ENCODE measurements at places on chromosomes 3 and 15.

- peak; percentile 15 for DNase-seq
Measured at GRCh38 chr3:139522421-139522820, 17.1 kb downstream of the RBP1 start.

DNA sequence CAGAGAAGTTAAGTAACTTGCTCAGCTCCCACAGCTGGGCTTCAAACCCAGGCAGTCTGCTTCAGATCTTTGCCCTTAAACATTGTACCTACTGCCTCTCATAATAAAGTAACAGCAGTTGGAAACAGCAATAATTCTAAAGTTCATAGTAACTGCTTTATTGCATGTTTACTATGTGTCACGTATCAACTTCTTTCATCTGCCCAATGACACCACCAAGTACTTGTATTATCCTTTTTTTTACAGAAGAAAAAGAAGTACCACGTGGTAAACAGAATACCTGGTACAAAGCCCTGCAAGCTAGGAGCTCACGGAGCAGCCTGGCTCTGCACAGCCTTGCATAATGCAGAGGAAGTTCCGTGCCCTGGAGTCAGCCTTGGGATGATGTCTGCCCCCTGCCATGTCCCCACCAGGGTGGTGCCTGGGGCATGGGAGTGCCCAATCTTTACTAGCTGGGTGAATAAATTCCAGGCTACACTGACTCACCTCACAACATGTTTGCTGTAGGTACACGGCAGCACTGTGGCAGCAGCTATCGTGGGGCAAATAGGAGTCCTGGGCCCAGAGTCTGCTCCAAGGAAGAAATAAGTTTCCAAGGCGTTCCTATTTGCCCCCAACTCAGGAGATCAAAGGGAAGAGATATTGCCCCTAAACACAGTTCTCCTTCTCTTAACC, 77.2 kb downstream of the LDHAL6B start:
- DNase-seq: no peak

GRCh38 chr15:67322481-67322880, 67.9 kb downstream of the IQCH start:
- no peak for DNase-seq

GRCh38 chr15:57961919-57962318, 103.6 kb downstream of the ALDH1A2 start:
- DNase-seq: no peak

GRCh38 chr3:141578202-141578973, 91.6 kb downstream of the RASA2 start:
- DNase-seq: no peak

- peak; percentile 55 for DNase-seq
Measured at GRCh38 chr15:42737529-42738328, 801 bp upstream of the CDAN1 start.

DNA sequence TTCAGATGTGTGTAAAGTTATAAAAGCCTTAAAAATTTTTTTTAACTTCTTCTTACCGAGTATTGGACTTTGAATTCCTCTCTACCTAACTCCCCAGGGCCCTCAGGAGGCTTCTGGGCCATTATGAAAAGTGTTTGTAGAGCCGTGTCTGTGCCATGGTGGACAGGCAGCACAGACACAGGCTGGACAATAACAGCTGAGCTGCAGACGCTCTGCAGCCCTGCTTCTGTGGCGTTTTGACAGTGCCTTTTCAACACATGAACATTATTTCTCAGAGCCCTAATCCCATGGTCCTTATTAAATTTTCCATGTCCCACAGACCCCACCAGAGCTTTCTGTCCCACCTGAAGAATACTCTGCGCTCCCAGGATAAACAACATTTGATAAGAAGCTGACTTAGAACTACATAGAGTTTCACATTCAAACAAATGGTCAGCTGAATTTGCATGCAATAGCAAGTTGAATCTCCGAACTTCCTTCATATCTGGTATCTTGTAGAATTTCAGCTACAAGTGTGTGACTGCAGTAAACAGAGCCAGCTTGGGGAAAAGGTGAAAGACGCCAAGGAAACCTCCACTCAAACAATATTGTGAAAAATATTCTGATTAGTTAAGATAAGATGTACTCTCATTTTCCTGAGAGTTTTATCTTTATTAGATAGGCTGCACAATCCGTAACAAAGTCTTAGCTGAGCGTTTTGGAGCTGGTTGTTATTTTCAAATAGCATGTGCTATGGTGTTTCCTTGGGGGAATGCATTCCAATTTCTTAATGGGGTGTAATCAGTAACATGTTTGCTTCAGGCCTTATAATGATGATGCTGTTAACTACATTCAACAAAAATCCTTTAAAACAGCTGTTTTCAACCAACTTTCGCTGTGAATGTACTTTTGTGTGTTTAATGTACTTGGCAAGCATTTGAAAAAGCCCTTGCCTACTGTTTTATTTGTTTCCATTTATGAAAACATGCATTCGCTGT, 378.2 kb downstream of the MECOM start:
- no peak for DNase-seq

DNA sequence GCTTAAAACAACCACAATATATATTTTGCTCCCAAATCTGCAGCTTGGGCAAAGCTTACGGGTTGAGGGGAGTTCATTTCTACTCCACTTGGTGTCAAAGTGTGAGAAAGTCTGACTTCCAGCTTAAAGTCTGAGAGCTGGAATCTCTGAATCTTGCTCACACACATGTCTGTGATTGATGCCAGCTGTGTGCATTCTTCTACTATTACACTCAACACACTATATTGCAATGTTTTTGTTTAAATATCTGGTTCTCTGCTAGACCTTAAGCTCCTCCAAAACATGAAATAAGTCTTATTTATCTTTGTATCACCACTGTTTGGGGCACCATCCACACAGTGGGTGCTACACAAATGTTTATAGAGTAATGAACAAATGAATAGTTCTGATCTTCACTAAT, 36.7 kb upstream of the SECISBP2L start:
- DNase-seq: no peak

DNA sequence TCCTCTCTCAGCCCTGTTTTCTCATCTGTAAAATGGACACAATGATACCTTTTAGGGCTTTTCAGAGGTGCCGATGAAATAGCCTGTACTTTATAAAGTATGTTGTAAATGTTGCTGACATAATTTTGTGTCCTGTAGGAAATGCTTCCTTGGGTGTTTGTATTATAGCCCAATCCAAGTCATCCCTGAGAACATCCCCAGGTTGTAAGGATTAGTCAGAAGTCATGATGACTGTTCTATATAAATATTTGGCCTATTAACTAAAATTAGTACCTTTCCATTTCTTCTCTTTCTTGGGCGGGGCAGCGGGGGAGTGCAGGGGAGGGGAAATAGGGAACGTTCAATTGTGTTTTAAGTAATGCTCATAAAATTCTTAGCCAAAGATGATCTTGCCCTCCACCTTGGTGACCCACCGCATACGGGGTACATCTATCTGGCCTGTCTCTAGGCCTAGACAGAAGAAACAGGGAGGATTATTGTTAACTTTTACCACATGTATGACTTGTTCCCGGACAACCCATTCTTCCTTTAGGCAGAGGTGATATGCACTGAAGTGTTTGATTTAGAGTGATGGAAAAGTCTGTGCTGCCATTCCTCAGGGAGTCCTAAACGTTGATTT, 120.7 kb downstream of the VGLL4 start:
- no peak for DNase-seq

GRCh38 chr15:70048198-70048565, 49.5 kb downstream of the TLE3 start:
- no peak for DNase-seq

DNA sequence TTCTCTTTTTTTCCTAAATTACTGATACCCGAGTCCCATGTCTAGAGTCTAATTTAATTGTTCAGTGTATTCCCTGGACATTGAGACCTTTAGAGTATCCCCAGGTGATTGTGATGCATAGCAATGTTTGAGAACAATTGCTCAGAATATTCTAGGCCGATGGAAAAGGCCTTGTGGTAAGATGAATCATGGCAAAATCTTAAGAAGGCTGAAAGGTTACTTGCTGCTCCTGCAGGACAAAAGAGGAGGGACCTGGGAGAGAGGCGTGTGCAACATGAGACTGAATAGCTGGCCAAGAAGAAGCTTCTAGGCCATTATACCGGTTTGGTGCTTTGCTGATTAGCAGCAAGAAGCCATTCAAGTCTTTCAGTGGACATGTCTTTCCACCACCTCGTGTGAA, 256.6 kb downstream of the ROBO2 start:
- peak; percentile 4 for DNase-seq

DNA sequence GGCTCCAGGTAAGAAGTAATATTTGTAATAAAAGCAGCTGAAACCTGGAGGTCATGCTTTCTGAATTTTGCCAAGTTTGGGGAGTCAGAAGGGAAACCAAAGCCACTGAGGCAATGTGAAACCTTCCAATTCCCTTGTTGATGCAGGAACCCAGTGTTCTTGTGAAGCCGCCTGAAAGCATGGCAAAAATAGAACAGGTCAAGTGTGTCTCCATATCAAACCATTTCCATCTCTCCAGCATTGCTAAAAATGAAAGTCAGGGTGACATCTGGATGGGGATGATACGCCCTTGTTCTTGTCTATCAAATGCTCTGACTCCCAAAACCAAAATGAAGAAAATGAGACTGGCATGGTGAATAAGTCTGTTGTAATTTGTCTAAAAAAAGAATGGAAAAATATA, 362.5 kb downstream of the VPS13C start:
- DNase-seq: no peak

DNA sequence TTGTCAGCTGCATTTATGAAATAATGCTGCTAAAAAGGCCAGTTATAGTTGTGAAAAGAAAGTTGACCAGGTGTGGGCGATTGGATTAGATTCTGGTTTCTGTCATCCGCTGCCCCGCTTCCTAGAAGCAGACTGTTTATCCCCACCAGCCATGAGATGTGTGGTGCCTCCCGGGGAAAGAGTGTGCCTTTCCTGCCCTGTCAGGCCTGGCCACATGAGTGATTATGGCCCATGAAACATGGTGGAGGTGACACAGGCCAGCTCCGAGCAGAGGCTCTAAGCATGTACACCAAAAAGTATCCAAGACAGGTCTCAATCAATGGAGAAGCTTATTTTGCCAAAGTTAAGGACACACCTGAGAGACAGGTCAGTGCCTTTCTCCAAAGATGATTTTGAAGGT, 85.4 kb upstream of the ABHD2 start:
- DNase-seq: peak; percentile 25

DNA sequence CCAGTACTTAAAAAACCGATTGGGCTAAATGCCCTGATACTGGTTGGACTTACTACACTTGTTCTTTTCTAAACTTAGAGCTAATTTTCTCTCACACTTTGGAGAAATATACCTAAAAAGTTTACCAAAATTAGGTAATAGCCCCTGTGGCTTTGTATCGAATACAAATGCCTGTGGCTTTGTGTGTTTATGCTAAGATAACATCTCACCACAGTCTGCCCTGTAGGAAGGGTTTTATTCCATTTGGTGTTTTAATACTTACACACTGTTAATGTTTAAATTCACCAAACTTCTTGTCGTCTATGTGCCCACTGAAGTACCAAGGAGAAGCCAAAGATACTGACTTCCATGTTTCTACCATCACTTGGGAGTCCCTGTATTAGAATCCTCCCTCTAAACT, 66.4 kb downstream of the BCHE start:
- no peak for DNase-seq

DNA sequence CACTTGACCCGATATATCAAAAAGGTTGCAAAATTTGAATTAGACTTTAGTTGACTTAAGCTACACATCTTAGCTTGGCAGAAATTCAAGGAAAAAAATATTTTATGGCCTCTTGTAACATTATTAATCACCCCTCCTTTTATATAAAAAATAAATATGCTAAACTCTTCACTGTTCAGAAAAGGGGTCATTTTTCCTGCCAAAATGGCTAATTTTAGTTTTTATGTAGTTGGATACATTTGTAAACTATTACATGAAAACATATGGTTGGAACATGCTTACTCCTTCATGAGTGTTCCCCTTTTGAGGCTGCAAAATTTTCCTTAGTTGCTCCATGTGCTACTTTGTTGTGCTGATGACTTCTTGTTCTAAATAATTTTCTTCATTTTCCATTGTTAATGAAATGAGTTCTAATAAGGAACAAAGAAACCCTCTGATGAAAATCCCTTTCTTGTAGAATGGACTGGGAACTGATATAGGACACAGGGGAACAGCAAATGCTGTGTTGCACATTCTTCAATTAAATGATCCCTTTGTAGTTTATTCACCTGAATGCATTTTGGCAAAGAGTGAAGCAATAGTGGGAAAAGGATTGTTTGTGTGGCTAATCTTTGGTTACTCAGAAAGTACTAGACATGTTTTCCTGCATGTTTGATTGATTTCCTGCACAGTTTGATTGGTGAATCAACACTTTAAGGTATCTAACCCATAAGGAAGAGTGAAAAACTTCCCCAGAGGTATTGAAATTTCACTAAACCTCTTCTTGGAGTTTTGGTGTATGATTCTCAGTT, 349.3 kb downstream of the TIGIT start:
- no peak for DNase-seq

DNA sequence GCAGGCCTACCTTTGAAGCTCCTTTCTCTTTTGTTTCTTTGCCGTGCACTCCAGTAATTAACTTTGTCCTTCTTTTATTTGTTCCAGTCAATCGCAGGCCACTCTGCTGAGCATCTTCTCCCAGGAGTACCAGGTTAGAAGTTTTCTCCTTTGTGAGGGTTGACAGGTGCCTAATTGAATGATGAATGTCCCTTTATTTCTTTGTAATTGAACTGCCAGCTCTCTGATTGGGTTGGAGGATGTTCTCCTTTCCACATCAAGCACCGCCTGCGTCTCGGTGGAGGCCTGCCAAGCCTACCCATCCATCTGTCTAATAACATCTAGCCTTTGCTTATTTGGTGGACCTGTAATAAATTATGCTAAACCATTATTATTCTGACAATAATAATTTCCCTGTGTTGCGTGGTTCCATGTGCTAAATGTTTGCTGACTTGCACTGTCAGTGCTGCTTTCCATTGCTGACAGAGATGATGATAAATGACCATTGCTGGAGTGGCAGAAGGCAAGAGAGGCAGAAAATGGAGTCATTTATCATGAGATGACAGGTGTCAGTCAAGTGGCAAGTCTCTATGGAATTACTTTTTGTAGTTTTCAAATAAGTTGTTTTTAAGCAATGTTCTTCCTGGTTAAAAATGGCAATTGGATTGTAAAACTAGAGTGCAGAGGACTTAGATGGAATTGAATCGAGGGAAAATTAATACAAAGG, 64.9 kb downstream of the CDIN1 start:
- no peak for DNase-seq
